ENCODE measurements at places on chromosomes 5 and 9.
A peak's percentile ranks its signal among the peaks of the same experiment; 100 is the strongest.

DNA sequence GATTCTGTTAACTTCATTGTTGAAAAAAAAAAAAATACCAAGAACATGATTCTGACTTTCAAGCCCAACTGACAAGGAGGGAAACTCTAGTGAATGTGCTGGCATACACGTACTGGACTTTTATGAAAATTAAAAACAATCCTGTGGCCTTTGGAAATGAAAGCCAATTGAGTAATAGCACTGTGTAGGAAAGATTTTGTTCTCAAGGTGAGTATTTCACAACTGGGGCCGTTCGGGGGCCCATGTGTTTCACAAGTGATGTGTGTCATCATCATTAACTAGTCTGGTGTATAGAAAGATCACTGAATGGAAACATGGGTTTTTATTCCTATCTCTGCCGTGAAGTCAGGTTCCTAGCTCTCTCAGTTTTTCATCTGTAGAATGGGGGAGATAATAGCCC, 605.0 kb upstream of the CLINT1 start:
- peak; percentile 37 for DNase-seq

GRCh38 chr5:89967771-89968444, 441.6 kb downstream of the CETN3 start:
- no peak for DNase-seq

- no peak for DNase-seq
Measured at GRCh38 chr9:122005597-122005996, 87.5 kb downstream of the TTLL11 start.

DNA sequence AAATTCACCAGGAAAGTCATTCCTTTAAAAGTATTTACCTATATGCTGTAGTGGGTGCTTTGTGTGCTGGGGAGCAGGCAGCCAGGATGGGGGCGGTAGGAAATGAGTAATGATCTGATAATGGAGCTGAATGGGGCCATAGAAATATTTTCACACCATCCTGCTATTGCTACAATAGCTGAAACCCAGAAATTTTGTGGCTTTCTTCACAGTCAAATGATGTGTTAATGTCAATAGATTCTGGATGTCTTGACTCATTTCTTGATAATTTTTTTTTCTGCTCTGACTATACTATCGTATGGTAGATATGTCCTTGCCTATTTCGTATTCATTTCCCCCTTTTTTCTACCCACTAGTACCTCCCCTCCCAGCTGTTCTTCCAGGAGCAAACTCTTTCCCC, 59.5 kb downstream of the RORB start:
- DNase-seq, result no peak

DNA sequence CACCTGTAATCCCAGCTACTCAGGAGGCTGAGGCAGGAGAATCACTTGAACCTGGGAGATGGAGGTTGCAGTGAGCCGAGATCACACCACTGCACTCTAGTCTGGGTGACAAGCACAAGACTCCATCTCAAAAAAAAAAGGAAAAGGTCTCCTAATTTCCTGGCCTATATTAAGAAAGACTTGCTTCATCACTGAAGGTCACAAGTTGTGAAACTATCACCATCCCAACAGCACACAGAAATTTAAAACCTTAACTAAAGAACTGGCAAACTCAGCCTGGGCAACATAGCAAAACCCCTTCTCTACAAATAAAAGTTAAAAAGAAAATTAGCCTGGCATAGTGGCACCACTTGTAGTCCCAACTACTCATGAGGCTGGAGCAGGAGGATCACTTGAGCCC, 17.2 kb downstream of the FRMD3 start:
- no peak for DNase-seq

GRCh38 chr9:35681341-35682002, 7.7 kb downstream of the CA9 start:
- DNase-seq, result no peak

DNA sequence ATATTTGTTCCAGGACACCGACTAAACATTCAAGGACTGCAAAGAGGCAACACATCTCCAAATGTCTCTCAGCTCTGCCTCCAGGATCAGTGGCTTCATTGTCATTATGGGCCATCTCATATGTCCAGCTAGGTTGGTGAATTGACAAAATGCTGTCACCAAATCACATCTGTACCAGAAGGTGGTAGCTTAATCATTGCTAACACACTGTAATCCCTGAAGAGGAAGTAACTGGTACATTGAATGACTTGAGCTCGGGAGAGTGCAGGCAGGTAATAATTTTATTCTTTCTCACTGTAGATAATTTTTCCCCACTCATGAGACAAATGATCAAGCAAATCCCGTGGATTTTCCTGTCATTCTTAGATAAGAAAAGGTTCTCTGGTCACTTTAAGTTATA, 169.8 kb downstream of the SEMA6A start:
- DNase-seq, result no peak

DNA sequence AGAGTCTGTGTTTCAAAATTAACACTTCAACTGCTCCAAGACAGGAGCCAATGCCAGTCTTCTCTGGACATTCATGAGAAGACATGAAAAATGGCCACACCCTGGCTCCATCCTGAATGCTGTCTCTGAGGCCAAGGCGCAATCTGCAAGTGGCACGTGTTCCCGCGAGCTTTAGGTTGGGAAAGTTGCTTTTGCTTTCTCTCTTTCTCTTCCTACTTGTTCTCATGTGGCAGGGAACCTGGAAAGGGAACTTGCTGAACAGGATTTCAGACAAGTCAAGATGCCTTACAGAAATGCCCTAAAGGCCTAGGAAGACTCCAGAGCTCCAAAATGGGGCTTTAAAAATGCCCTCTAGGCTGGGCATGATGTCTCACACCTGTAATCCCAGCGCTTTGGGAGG, 91.9 kb upstream of the OTULINL start:
- no peak for DNase-seq

- no peak for DNase-seq
Measured at GRCh38 chr5:139150367-139150999, 47.7 kb downstream of the SIL1 start.

GRCh38 chr9:112505607-112506006, 19.0 kb downstream of the KIAA1958 start:
- no peak for DNase-seq

GRCh38 chr5:174951151-174951780, 226.9 kb downstream of the MSX2 start:
- DNase-seq, result no peak

DNA sequence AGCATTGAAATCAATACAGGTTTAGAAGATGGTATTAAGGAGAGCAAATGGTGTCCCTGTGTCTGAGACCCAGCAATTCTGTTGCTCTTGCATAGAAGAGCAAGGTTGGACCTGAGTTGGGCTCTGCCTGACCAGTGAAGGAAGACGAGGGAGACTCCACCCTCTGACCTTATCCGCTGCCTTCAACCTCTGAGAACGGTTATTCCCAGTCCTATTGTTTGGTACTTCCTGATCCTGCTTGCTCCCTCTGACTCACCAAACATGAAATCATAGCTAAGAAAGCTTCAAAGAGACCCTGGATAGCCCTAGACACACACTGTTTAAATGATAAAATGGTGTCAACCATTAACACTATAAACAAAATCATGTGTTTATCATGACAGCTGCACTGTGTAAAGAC, 218.5 kb downstream of the PLK2 start:
- DNase-seq, result no peak

DNA sequence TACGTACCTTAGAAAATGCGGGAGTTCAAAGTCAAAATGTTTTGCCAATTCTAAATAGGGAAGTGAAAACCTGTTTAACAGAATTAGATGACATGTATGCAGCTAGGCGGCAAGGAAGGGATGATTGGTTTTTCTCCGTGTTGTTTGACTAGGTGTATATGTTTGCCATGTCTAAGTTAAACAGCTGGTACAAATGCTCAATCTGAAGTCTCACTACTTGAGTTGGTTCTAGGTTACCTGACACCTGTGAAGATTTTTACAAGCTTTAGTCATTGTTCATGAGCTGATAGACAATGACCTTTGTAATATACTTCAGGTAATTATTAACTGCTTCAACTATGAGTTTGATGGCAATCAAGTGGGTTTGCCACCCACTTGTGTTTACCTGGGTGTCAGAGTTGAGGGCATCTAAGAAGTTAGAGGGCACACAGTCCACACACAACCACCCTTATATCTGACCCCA, 74.3 kb downstream of the SLC44A1 start:
- DNase-seq, result no peak

DNA sequence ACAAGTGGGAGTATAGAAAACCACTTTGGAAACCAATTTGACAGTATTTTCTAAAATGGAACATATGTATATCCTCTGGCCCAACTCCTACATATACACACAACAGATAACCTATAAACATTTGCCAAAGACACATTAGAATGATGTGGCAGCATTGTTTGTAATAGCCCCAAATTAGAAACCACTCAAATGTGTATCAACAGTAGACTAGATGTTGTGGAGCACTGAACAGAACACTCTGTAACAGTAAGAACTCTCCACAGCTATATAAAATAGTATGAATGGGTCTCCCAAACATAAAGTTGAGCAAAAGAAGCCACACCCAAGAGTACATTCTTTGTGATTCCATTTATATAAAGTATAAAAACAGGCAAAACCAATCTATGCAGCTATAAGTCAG, 6.1 kb downstream of the ZNF622 start:
- DNase-seq, result no peak

GRCh38 chr9:109168170-109168569, 1.1 kb upstream of the FRRS1L start:
- no peak for DNase-seq

DNA sequence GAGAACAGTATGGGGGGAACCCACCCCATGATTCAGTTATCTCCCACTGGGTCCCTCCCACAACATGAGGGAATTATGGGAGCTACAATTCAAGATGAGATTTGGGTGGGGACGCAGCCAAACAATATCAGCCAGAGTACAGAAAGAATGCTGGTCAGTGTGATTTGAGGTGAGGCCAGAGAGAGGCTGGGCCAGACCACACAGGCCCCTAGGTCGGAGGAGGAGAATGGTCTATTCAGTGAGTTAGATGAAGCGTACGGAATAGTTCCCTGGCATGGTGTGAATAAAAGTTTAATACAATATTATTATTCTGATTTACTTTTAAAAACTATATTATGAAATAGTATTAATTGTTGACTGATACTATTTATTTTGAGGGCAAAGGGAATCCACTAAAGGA, 39.7 kb downstream of the PCSK5 start:
- DNase-seq, result no peak

DNA sequence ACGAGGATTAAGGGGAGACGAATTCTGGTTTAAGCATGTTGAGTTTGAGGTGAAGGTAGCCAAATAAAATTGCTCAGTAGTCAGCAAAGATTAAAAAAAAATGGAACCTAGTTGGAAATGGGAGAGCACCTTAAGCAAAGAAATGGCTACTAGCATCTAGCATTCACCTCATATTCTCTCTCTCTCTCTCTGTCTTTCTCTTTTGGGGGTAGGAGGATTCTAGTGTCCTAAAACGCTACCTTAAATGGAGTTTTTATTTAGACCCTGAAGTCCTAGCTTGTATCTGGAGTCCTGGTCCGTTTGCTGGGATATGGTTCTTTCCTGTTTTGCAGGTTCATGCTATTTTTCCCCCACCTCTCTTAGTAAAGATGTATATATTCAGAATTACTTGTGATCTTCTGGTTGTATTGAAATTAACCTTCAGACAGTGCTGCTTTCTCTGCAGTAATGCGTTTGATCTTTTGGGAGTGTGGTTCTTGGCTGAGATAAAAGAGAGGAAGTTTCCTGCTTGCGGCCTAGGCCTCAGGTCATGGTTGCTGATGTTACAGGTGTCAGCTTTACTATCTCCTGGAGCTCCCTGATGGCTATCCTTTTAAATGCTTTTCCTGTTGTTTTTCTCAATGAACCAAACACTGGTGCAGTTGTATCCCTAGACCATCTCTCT, 8.0 kb downstream of the TGFBR1 start:
- no peak for DNase-seq

GRCh38 chr9:125747765-125748445, 732 bp downstream of the PBX3 start:
- DNase-seq, result no peak

GRCh38 chr5:79133121-79133656, 21.6 kb downstream of the BHMT start:
- no peak for DNase-seq

DNA sequence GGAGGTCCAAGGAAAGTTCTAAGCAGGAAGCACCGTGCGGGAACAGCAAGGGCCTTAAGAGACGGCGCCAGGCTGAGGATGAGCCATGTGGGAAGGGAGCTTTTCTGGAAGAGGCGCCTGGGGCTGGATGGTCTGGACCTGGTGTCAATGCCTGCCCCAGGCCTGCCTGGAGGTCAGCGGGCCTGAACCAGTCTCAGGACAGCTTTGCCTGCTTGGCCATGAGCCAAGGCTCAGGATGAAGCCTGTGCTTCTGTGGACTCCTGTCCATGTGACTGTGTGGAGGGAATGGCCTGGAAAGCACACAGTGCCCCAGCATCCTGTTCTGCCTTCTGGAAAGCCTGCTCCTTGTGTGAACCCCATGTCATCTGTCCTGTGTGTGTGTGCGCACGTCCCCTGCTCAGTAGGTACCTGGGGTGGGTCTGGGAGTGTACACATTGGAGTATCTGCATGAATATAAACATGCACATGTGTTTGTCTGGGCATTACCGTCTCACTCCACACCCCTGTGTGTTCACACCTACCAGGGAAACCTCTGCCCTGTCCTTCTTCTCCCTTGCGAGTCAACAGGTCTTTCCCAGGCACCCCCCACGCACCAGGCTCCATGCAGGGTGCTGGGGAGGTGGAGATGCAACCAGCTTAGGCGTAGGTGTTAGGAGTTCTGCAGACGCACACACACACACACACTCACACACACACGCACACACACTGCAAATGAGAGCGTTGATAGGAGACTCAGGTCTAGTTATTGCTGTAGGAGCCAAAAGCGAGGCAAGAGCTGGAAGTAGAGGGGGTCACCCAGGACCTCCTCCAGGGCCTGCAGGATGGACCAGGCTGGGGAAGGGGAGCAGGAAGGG, 24.8 kb downstream of the DAB2IP start:
- DNase-seq, result no peak

- no peak for DNase-seq
Measured at GRCh38 chr5:174454464-174454863, 269.9 kb upstream of the MSX2 start.

DNA sequence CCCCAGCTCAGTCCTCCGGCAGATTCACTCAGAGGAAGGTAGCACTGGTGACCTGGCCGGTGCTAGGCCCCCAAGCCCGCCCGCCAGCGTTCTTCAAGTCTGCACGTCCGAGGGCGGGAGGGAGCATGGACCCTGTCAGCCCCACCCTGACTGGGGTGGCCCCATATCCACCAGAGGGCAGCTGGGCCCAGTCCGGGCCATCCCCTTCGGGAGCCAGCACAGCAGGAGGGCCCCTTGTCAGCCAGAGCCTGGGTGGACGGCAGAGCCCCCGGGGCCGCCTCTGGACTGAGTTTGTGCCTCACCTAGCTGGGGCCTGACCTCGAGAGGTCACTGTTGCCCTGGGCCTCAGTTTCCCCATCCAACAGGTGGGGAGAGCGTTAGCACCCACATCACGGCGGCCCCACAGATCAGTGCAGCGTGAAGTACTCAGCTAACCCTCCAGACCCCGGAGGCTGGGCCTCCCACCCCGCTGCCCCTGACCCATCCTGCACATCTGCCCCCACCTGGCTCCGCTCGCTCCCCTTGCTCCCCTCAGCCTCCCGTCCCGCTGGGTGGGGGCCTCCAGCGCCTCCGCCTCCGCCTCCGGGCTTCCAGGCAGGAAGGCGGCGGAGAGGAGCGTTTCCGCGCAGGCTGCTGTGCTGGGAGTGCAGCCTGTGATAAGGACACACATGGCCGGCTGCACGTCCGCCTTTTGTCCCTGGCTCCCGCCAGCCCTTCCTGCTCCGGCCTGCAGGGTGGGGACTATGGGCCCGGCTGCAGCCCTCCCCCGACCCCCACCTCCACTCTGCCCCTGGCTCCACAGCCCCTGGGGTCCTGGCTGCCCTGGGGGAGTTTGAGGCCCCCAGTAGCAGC, 16.6 kb upstream of the EGFL7 start:
- DNase-seq, result no peak

GRCh38 chr5:150062216-150062922, 24.0 kb downstream of the CSF1R start:
- no peak for DNase-seq
